ENCODE measurements at places on chromosomes 16 and 17.

- DNase-seq, result peak; percentile 34
Measured at GRCh38 chr17:10737168-10737622, 7.4 kb upstream of the TMEM220 start.

- no peak for DNase-seq
Measured at GRCh38 chr17:74528491-74529199, 2.6 kb downstream of the CD300LB start.

- DNase-seq, result no peak
Measured at GRCh38 chr17:62134397-62134796, 69.3 kb upstream of the MED13 start.

GRCh38 chr16:67868290-67868689, 4.6 kb upstream of the EDC4 start:
- DNase-seq, result no peak

DNA sequence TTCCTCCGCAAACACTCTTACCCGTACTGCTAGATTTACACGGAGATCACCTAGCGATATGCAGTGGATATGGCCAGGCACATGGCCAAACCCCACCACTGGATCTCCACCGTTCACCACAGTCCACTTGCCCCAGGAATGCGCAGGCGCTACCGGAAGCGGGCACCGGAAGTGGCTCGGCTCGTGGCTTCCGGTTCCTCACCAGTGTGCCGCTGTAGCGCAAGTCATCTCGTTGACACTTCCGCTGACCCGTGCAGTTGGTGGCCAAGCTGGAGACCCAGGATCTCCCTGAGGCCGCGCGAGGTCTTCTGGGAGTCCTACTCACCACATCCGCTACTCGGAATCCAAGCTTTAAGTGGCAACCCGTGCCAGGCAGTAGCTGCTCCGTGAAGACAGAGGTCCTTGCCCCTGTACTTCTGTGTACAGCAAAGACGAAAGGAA, 11.5 kb downstream of the ZNF597 start:
- peak; percentile 35 for DNase-seq

- no peak for DNase-seq
Measured at GRCh38 chr16:12260647-12261262, 284.2 kb downstream of the SNX29 start.

GRCh38 chr17:70060415-70060814, 14.6 kb upstream of the KCNJ16 start:
- DNase-seq, result no peak

GRCh38 chr17:55420776-55421178, 858 bp downstream of the MMD start:
- DNase-seq, result peak; percentile 23

- DNase-seq, result peak; percentile 94
Measured at GRCh38 chr17:42322382-42323267, 34.3 kb downstream of the STAT5A start.

GRCh38 chr16:85153656-85154091, 41.4 kb upstream of the CIBAR2 start:
- DNase-seq, result no peak

Measured in CD4-positive, alpha-beta T cell treated with Interleukin-6 at 100 ng/mL for 8 hours (primary cell).